Sigmoid colon (tissue), 7 donors: ENCODE measurements at places on chromosomes 1 and 21. TPM values are rescaled to one million over a fixed set of nuclear protein-coding genes. Genes with fewer than 3 reads are reported as not detected.

- H3K27ac ChIP-seq = no peak overlapping the region
- no peak for DNase-seq
- peaks cover 3% of the 10 kb centered on the region for H3K36me3 ChIP-seq
- H3K27me3 ChIP-seq = no peaks in the 10 kb centered on the region
- H3K4me3 ChIP-seq = no peak overlapping the region
Measured at GRCh38 chr1:243343970-243344937, 88.4 kb downstream of the SDCCAG8 start.

GRCh38 chr1:176811511-176812288, 348.7 kb downstream of the PAPPA2 start:
- H3K27ac ChIP-seq = no peak overlapping the region
- no peaks in the 10 kb centered on the region for H3K36me3 ChIP-seq
- no peak overlapping the region for H3K4me3 ChIP-seq
- H3K4me1 ChIP-seq = no peaks in the 10 kb centered on the region

DNA sequence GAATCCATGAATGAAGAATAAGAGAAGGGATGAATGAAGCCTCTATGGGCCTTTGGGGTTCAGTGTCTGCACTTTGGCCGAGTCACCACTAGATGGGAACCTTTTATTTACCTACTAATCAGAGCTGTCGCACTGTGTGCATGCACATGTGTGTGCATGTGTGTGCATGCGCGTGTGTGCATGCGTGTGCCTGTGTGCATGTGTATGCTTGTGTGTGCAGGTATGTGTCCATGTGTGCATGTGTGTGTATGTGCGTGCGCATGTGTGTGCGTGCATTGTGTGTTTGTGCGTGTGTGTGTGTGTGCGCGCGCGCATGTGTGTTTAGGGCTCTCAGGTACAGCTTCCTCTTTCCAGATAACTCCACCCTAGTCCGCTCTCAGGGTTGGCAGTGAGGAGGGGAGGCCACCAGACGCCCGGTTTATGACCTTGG, 20.4 kb upstream of the UBXN10 start:
- no peaks in the 10 kb centered on the region for H3K36me3 ChIP-seq
- peaks cover 28% of the 10 kb centered on the region for H3K4me1 ChIP-seq
- H3K27me3 ChIP-seq = no peaks in the 10 kb centered on the region
- H3K4me3 ChIP-seq = no peak overlapping the region
- no peak overlapping the region for H3K27ac ChIP-seq

The LRRC38 gene
- not detected for polyA plus RNA-seq

DNA sequence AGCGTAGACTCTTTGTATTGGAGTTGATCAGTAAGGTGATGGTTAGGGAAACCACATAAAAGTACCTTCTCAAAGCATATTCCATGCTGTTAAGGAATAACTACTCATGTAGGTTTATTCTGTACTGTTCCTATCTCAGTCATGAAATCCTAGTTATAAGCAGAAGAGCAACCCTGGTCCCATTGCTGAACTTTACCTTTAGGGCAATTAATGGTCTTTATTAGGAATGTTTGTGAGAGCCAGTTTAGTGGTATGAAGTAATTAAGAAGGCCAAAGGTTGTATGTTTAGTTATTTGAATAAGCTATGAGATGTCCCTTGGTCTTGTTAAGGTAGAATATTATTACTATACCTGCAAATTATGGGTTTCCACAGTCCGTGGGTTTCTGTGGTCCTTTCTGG, 44.0 kb downstream of the ACP6 start:
- no peak overlapping the region for H3K4me3 ChIP-seq
- H3K27ac ChIP-seq = no peak overlapping the region
- no peak for DNase-seq
- H3K36me3 ChIP-seq = peaks cover 36% of the 10 kb centered on the region
- no peaks in the 10 kb centered on the region for H3K27me3 ChIP-seq
